Thoracic aorta (tissue), 2 donors: ENCODE measurements at places on chromosomes 1 and 21.

DNA sequence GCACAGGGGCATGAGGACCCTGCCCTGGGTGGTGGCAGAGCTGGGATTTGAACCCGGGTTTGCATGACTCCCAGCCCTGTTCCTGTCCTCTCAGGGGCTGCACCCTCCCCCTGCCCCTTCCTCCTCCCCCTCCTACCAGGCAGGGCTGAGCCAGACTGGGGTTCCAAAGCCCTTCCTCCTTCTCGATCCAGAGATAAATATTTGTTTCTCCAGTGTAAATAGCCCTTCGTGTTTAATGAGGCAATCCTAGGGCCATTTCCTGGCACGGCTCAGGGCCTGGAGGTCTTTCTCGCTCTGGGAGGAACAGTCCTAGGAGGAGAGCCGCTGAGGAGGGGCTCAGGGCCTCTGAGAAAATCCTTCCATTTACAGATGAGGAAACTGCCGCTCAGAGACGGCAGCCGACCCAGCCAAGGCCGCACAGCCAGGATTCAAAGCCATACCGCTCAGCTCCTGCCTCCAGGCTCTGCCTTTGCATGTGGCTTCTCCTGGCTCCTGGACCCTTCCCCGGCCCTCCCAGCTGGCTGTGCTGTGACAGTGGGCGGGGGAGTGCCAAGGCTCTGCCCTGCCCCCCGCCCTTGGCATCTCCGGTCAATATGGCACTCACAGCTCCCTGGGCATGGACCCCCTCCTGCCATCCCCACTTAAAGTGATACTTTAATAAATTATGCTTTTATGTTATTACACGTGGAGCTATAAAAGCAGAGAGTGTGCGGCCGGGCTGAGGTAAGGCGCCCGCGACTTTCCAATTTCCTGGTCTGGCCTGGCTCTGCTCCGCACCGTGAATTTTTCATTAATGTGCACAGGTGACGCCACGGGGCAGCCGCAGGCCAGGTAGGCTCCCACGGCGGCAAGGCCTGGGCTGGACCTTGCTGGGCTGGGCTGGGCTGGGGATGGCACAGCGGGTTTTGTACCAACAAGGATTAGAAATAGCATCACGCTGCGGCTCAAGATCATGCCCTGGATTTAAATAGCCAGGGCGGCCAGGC lies 114.7 kb upstream of the WNT4 start:
- no peak overlapping the region for H3K27ac ChIP-seq
- no peaks in the 10 kb centered on the region for H3K27me3 ChIP-seq
- no peak overlapping the region for H3K4me3 ChIP-seq

- DNase-seq = no peak
- H3K36me3 ChIP-seq = no peaks in the 10 kb centered on the region
- no peaks in the 10 kb centered on the region for H3K27me3 ChIP-seq
- no peak overlapping the region for H3K27ac ChIP-seq
Measured at GRCh38 chr1:31875636-31876236, 59.9 kb upstream of the SPOCD1 start.

GRCh38 chr1:200893411-200893901 lies 1.2 kb upstream of the INAVA start:
- no peak overlapping the region for H3K27ac ChIP-seq
- no peaks in the 10 kb centered on the region for H3K27me3 ChIP-seq
- H3K36me3 ChIP-seq = no peaks in the 10 kb centered on the region
- no peak for DNase-seq
- no peak overlapping the region for H3K4me3 ChIP-seq

GRCh38 chr1:240000634-240001033 lies 91.0 kb upstream of the FMN2 start:
- no peak overlapping the region for H3K27ac ChIP-seq
- peaks cover 5% of the 10 kb centered on the region for H3K27me3 ChIP-seq
- H3K4me3 ChIP-seq = no peak overlapping the region

- no peak for DNase-seq
- H3K4me3 ChIP-seq = no peak overlapping the region
- H3K27ac ChIP-seq = no peak overlapping the region
- no peaks in the 10 kb centered on the region for H3K36me3 ChIP-seq
Measured at GRCh38 chr21:46154155-46154954, 1.0 kb downstream of the FTCD start.

GRCh38 chr1:173205146-173206051 lies 1.7 kb downstream of the TNFSF4 start:
- no peaks in the 10 kb centered on the region for H3K27me3 ChIP-seq
- no peaks in the 10 kb centered on the region for H3K36me3 ChIP-seq
- peaks cover 16% of the 10 kb centered on the region for H3K4me1 ChIP-seq
- DNase-seq = no peak
- no peak overlapping the region for H3K27ac ChIP-seq

DNA sequence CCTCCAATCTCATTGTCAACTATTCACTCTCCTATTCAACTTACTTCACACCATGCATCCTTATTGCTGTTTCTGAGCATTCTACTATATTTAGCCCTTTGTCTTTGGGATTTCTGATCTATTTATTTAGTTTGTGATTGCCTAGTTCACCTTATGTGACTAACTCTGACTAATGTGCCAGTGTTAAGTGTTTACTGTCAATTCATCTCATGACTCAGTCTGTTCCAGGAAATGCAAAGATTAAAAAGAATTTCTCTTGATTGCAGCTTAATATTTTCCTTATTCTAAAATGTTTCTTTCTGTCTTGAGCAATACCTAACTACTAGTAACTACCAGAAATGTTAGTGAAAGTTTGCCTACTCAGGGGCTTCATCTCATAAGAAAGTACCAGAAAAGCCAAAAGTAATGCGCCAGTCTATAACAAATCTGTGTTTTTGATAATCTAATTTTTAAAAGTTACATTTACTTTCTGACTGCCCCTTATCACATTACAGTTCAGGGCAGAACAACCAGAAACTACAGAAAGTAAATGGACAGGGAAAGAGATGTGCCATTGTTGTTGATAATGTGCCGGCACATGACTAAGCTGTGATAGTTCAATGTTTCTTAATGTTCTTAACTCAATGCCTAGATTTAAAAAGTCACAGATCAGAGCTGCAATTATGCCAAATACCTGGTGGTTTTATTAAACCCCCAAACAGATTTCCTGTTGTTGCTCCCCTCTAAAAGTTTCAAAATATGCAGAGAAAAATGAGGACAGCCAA lies 556.5 kb downstream of the PTBP2 start:
- peaks cover 7% of the 10 kb centered on the region for H3K4me1 ChIP-seq
- no peaks in the 10 kb centered on the region for H3K36me3 ChIP-seq
- DNase-seq = no peak
- H3K27ac ChIP-seq = peak overlapping the region; percentile 8

DNA sequence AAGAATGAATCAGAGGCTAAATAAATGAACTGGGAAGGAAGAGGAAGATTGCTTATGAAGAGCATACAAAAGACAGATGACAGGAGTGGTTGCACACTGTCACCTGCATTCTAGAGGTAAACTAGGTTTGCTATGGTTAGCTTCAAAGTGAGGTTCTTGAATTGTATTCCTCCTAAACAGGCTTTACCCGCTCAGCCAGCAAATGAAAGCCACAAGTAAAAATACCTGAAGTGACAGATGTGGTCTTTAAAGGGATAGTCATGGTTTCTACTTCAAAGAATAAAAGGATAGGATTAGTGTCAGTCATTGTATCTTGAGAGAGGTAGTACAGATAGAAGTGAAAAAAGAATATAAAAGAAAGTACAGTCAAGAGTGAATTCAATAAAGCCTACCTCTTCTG lies 32.4 kb upstream of the PRDX6 start:
- no peak overlapping the region for H3K4me3 ChIP-seq
- no peak for DNase-seq
- H3K27me3 ChIP-seq = no peaks in the 10 kb centered on the region
- no peaks in the 10 kb centered on the region for H3K36me3 ChIP-seq
- H3K27ac ChIP-seq = no peak overlapping the region

DNA sequence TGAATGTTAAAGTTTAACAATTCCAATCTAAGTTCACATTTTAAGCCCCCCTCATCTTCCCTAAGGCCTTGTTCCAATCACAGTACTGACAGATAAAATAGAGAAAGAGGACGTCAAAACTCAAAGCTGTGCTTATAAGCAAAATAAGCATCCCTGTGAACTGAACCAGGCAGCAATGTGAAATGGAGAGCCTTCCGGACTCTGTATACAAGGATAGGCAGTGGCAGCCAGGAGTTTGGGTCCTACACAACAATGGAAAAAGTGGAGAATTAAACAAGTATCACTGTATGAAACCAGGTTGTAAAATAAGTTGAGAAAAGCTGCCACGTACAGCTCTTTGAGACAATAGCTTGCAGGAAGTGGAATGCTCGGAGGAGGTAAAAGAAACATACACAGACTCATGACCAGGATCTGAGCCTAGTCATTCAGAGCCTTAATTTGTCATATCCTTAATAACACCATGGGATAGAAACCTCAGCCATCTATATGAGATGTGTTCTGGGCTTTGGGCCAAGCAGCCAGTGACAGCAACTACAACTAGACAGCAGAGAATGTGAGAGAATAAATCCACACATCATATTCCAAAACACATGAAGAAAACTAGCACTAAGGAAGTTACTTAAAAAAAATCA lies 55.2 kb upstream of the PALMD start:
- H3K4me1 ChIP-seq = no peaks in the 10 kb centered on the region
- H3K36me3 ChIP-seq = no peaks in the 10 kb centered on the region
- H3K27me3 ChIP-seq = no peaks in the 10 kb centered on the region
- no peak overlapping the region for H3K27ac ChIP-seq

- peaks cover 27% of the 10 kb centered on the region for H3K36me3 ChIP-seq
- no peaks in the 10 kb centered on the region for H3K27me3 ChIP-seq
- no peak for DNase-seq
- peaks cover 8% of the 10 kb centered on the region for H3K4me1 ChIP-seq
- H3K27ac ChIP-seq = peak overlapping the region; percentile 81
- no peak overlapping the region for H3K4me3 ChIP-seq
Measured at GRCh38 chr21:29053011-29053553, 20.4 kb downstream of the CCT8 start.

DNA sequence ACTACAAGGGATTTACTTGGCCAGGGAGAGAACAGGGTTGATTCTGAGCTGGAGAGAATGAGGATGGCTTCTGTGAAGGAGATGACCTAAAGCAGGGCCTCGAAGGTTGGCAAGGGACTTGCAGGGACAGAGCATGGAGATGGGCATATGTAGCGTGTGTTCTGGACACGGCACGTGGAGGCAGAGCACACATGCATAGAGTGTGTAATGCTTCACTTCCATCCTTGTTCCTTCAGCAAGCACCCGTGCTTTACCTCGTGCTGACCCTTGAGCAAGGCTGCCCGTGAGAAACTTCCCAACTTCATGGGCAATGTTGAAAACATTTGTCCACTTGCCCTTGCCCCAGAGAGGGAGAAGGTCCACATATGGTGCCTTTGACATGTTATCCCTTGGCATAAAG lies 33.1 kb downstream of the NFIA start:
- DNase-seq = no peak
- H3K36me3 ChIP-seq = no peaks in the 10 kb centered on the region
- no peaks in the 10 kb centered on the region for H3K27me3 ChIP-seq
- H3K4me1 ChIP-seq = peaks cover 71% of the 10 kb centered on the region
- H3K27ac ChIP-seq = no peak overlapping the region

DNA sequence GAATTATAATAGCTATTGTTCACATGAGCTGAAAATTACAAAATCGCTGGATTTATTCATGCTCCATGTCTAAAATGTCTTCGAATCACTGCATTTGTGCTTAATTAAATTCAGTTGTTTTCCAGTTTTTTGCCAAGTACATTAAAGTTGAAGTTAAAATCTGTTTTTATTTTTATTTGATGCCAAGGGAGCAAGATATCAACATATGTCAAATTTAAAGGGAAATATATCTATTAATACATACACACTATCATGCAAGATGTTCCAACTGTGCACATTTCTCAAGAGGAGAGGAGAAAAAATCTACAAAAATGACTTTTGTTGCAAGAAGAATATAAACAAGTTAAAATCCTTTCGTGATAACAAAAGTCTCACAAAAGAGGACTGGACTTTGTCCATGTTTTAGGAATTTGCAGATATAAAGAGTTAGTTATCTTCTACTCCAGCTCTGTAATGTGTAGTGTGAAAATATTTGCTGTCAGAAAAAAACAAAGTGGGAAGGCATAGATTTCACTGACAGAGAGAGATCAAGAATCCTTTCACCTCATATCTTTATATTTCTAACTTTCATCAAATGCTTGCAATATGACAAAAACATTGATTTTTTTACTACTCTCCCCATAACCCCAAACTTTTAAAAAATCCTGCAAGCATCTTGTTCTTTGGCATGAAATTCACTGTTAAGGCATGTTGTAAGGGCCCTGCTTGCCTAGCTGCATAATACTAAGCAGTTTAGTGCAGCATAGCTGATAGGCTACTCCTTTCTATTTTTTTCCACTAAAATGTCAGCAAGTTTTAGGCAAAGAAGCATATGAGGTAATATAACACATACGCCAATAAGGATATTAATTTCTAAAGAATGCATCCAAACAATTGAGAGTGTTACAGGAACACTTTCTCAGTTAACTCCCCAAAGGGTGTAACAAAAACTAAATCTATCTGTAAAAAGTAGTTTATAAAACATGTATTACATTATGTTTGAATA lies 340.2 kb upstream of the ADAMTS5 start:
- H3K4me1 ChIP-seq = peaks cover 2% of the 10 kb centered on the region
- no peak for DNase-seq
- H3K36me3 ChIP-seq = no peaks in the 10 kb centered on the region
- no peaks in the 10 kb centered on the region for H3K27me3 ChIP-seq
- no peak overlapping the region for H3K4me3 ChIP-seq
- no peak overlapping the region for H3K27ac ChIP-seq

DNA sequence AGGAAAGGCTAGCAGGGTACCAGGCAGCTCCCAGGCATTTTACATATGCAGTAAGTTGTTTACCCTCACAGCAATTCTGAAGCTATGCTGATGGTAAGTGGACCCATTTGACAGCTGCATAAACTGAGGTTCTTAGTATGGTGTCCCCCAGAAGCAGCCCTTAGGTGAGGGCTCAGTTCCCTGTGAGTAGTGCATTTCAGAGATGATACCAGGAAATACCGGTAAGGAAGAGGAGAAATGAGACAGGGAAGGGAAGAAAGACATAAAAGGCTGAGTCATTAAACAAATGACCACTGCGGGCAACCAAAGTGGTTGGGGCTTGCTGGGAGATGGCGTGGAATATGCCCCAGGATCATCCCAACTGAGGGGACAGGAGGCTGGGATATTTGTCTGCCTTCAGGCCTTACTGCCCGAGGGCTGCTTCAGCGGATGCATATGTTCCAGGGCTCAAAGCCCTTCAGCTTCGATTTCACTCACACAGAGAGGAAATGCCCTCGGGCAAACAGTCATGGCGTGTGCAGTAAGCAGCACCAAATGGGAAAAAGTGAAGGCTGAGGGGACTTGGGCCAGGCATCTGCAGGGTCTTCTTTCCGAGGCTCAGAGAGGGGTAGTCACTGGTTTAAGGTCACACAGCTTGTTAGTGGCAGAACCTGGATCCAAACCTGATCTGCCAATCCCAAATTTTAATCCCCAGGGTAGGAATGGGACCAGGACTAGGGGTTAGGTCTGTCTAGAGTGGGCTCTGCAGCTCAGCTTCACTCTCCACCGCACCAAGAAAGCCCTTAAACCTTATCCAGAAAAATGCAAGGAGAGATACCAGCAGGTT lies 133.7 kb upstream of the RUNX3 start:
- H3K27ac ChIP-seq = no peak overlapping the region
- H3K4me3 ChIP-seq = no peak overlapping the region
- H3K36me3 ChIP-seq = no peaks in the 10 kb centered on the region
- H3K4me1 ChIP-seq = no peaks in the 10 kb centered on the region
- no peaks in the 10 kb centered on the region for H3K27me3 ChIP-seq
- DNase-seq = no peak

GRCh38 chr1:11134251-11134897 lies 34.7 kb upstream of the EXOSC10 start:
- no peak overlapping the region for H3K4me3 ChIP-seq
- no peak for DNase-seq
- H3K27ac ChIP-seq = no peak overlapping the region
- peaks cover 55% of the 10 kb centered on the region for H3K36me3 ChIP-seq
- no peaks in the 10 kb centered on the region for H3K4me1 ChIP-seq
- H3K27me3 ChIP-seq = no peaks in the 10 kb centered on the region
